CD4-positive, alpha-beta memory T cell (primary cell): ENCODE measurements at places on chromosomes 1 and 21. TPM values are rescaled to one million over a fixed set of nuclear protein-coding genes. Genes with fewer than 3 reads are reported as not detected.

ZNF697 gene
- total RNA-seq = 0.22 TPM

GBP2 gene
- 199 TPM for total RNA-seq

S100B gene
- total RNA-seq = not detected

BRDT gene
- total RNA-seq = not detected

PIK3CD gene
- total RNA-seq = 220 TPM

DYNLT5 gene
- total RNA-seq = not detected
